ENCODE measurements at places on chromosomes 1 and 21.
A peak's percentile ranks its signal among the peaks of the same experiment; 100 is the strongest.

DNA sequence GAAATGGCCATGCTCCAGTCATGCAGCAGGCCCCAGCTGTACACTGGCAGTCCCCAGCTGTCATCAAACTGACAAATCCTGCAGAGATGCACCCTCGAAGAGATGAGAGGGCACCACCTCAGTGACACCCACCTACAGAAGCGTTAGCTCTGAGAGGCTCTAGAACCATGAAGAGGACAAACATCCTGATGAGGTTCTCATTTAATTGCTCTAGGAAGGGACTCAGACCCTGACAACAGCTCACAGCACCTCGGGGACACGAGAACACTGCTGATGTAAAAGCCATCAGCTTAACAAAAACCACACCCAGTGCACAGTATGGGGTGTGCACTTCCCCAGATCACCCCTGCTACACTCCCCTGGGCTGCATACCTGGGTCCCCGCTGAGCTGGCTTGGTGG is 3.4 kb downstream of the ZNF496 start:
- no peak for DNase-seq

DNA sequence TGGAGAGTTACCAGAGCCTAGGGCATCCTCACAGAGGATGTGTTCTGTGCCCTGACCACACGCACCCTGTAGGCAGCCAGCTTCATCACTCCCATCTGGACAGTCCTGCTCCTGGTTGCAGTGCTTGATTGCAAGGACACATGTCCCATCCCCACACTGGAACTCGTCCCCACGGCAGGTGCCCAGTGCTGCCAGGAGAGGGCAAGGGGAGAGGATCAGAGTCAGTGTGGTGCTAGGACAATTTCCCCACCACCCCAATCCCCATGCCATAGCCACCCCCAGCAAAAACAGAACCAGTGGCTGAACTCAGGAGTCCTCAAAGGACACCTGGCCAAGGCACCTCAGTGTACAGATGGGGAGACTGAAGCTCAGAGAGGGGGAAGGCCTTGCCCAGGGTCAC is 37.2 kb upstream of the MAGOH start:
- no peak for DNase-seq

DNA sequence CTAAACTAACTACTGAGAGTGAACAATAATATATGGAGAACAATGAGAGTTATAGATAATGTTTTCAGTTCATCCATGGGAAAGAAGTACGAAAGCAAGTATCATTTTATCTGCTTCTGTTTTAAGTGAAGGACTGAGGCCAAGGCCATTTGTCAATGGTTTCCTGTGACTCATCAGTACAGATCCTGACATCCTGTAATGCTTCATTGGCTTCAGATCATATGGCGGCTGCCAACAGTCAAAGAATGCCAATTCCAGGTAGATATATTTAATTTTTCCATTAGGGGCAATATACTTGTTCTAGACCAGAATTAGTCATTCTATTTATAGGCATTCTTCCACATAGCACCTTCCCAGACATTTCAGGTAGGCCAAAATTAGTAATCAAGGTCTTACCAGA is 97.3 kb downstream of the USH2A start:
- DNase-seq = no peak

DNA sequence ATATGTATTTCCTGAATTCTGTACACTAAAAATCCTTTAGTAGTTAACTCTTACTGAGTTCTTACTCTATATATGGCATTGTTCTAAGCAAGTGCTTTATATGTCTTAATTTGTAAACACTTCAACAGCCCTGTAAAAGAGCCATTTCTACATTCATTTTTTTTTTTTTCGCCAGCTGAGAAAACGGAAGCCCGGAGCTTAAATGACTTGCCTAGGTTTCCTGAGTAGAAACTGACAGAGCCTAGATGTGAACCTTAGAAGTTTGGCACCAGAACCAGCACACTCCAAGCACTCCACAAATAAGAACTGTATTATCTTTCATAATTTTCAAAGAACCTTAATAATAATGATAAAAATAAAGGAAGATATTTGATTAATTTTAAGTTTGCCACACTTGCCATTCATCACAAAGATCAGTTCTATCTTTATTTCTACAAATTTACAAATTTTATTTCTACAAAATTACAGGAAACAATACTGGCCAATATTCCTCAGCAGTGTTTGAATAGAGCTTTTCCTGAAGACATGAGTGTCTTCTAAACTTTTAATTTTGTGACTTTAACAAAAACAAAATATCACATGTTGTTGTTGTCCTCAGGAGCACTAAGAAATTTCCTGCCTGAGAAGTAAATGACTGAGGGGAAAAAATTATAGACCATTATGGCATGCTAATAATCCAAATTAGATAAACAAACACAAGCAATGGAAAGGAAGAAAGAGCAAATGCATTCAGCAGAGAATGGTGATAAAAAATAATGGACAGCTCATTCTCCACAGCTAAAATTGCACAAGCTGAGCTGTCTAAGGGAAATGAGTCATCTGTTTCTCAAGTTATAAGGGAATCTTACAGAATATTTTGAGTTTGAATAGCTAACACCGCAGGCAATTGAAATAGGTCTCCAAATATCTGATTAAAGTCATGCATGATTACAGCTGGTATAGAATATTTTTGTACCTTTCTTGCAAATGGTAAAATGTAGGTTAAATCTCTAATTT is 71.2 kb downstream of the DPYD start:
- DNase-seq = no peak

DNA sequence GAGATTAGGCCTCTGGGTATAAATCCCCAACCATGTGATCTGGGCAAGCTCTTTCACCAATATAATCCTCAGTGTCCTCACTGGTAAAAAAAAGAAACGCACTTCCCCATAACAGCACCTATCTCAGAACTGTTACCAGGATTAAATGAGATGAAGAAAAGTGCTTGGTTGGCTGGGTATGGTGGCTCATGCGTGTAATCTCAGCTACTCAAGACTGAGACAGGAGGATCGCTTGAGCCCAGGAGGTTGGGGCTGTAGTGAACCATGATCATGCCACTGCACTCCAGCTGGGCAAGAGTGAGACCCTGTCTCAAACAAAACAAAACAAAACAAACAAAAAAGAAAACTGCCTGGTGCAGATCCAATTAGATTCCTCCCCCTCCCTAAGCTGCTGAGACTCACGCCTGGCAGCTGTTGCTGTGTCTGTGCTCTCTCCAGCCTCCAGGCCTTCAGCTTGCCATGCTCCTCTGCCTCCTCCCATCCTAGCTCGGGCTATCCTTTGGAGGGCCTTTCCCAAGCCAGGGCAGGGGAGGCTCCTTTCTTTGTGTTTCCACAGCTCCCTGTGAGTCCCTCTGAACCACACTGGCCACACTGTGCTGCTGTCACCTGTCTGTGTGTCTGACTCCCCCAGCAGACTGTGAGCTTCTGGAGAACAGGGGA is 19.0 kb downstream of the CYB5RL start:
- DNase-seq = no peak

DNA sequence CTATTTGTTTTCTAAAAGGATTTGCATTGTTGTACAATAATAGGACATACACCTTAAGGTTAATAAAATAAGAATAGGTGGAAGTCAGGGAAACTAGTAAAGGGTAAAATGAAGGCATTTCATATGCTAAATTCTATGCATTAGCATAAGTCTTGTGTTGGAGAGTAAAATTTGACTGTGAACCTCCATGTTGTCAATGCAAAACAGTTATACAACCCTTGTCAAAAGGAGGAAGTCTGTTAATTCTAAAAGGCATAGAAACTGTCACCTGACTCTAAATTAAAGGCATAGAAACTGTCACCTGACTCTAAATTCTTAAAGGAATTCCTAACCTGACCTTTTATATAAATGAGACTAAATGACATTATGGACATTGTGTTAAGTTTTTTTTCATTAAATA is 291.8 kb downstream of the OLFM3 start:
- no peak for DNase-seq

GRCh38 chr1:175129182-175129581 is 61.5 kb downstream of the TNN start:
- no peak for DNase-seq

GRCh38 chr1:58722967-58723366 is 23.1 kb upstream of the MYSM1 start:
- DNase-seq = no peak

- no peak for DNase-seq
Measured at GRCh38 chr1:51989582-51990477, 670 bp downstream of the RAB3B start.

- DNase-seq = peak; percentile 90
Measured at GRCh38 chr1:8197493-8198282, 120.2 kb upstream of the SLC45A1 start.

DNA sequence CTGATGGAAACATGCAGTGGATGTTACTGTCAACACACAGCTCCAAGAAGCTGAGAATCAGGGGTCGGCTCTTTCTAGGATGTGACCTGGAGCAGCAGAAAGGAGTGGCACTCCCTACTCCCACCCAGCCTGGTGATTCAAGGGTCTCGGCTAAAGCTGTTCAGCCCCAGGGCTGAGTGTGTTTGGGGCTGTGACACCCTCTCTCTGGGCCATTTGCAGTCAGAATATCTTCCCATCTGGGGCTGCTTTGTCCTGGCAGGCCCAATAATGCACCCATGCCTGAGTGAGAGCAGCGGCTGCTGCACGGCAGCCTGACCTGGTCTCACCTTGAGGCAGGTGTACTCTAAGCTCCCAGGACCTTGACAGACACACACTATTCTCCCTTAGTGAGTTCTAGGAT is 52.5 kb upstream of the AJAP1 start:
- DNase-seq = no peak
